ENCODE measurements at places on chromosomes 1 and 21. TPM values are rescaled to one million over a fixed set of nuclear protein-coding genes. Genes with fewer than 3 reads are reported as not detected.

RGS13 gene
- polyA plus RNA-seq, result 0.88 TPM

SPRR2F gene
- not detected for polyA plus RNA-seq

DNA sequence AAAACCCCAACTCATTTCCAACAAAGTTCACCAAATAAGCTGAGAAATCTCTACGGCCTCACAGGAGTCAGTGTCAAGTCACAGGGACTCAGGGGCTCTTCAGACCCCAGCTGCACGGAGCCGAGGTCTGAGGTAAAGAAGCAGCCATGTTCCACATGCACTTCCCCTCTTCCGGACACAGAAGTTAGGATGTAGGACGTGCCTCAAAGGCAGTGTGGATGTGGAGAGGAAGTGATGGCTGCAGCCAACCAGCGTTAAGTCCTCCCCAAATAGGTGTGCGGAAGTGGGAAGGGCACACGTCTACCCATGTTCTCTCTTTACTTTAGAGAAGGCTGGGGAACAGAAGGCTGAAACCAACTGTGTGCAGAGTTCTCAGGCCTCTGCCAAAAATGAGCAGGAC is 14.6 kb upstream of the NCF2 start:
- DNase-seq, result no peak

- no peak for DNase-seq
Observed at GRCh38 chr1:12177999-12178441, 11.2 kb downstream of the TNFRSF1B start.

DNA sequence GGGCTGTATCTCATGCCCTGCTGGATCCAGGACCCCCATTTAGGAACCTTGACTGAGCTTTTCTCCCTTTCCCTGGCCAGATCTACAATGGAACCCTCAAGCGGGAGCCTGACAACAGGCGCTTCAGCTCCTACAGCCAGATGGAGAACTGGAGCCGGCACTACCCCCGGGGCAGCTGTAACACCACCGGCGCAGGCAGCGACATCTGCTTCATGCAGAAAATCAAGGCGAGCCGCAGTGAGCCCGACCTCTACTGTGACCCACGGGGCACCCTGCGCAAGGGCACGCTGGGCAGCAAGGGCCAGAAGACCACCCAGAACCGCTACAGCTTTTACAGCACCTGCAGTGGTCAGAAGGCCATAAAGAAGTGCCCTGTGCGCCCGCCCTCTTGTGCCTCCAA is 29.8 kb downstream of the PKP1 start:
- no peak for DNase-seq
